GM04504 (cell line): ENCODE measurements at places on chromosomes 7 and 10.

DNA sequence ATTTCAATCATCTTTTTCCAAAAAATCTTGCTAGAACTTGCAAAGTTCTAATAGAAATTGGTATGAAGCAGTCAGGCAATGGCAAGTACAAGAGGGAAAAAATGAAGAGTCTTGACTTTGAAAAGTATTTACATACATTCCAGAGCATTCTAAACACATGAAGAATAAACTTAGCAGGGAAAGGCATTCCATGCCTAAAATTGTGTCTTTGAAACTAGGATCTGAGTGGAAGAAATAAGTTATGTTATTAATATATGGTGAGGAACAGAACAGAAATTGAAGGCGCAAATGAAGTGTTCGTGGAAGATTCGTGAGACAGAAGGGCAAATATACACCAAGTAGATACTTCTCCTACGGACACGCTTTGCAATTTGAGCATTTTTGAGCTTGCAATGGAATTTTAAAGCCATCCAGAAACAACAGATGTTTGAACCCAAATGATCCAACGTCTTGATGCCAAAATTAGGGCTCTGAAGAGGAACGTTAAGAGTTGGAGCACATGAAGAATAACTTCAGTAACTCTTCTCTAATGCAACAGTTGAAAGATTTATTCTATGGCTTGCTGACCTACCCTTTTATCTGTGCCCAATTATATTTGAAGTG is 40.6 kb upstream of the SEPTIN7 start:
- DNase-seq, result no peak

- no peak for DNase-seq
These were observed 268.5 kb downstream of the DNAJB9 start for GRCh38 chr7:108838198-108838597.

GRCh38 chr7:131547589-131547988 is 8.8 kb downstream of the PODXL start:
- DNase-seq, result no peak

DNA sequence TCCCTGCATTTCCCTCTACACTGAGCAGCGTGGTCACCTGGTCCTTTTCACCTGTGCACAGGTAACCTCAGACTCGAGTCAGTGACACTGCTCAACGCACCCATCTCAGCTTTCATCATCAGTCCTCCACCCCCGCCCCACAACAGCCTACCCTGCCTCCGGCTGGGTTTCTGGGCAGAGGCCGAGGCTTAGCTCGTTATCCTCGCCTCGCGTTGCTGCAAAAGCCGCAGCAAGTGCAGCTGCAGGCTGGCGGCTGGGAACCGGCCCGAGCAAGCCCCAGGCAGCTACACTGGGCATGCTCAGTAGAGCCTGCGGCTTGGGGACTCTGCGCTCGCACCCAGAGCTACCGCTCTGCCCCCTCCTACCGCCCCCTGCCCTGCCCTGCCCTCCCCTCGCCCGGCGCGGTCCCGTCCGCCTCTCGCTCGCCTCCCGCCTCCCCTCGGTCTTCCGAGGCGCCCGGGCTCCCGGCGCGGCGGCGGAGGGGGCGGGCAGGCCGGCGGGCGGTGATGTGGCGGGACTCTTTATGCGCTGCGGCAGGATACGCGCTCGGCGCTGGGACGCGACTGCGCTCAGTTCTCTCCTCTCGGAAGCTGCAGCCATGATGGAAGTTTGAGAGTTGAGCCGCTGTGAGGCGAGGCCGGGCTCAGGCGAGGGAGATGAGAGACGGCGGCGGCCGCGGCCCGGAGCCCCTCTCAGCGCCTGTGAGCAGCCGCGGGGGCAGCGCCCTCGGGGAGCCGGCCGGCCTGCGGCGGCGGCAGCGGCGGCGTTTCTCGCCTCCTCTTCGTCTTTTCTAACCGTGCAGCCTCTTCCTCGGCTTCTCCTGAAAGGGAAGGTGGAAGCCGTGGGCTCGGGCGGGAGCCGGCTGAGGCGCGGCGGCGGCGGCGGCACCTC is at the start of the genes KLLN and PTEN:
KLLN (minus strand) TSS at position 481 of the 891 bp plus-strand sequence. CDS start 1,046 bp downstream, outside the sequence.
PTEN (plus strand) TSS at position 573 of the 891 bp plus-strand sequence. CDS start 845 bp downstream, outside the sequence.
- DNase-seq, result peak; percentile 79

DNA sequence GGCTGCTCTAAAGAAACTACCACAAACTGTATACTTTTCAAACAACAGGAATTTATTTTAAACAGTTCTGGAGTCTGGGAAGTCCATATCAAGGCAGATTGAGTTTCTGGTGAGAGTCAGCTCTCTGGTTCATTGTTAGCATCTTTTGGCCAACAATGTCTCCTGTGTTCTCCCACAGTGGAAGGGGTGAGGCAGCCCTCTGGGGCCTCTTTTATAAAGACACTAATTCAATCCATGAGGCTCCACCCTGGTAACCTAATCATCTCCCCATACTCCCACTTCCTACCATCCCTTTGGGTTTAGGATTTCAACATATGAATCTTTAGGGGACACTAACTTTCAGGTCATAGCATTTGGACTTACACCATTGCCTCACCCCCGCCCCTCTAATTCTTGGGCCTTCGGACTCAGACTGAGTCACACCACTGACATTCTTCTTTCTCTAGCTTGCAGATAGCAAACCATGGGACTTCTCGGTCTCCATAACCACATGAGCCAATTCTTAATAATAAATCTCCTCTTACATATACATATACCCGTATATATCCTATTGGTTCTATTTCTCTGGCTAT is 64.3 kb upstream of the ANTXRL start:
- DNase-seq, result no peak

DNA sequence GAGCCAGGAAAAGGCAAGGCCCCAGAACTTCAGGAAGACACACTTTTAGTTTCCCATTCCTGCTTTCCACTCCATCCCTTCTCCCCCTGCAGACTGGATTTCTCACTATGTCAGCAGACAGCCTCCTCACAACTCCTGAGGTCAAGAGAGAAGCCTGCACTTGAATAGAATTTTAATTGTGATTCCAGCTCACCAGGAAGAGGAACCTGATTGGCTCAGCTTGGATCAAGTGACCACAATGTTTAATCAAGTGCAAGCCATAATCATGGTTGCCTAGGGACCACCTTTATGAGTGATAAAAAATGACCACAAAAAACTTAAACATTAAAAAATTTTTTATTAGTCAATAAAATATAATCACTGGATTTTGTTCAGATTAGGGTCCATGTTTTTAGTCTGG is 244.7 kb upstream of the RHOBTB1 start:
- no peak for DNase-seq

DNA sequence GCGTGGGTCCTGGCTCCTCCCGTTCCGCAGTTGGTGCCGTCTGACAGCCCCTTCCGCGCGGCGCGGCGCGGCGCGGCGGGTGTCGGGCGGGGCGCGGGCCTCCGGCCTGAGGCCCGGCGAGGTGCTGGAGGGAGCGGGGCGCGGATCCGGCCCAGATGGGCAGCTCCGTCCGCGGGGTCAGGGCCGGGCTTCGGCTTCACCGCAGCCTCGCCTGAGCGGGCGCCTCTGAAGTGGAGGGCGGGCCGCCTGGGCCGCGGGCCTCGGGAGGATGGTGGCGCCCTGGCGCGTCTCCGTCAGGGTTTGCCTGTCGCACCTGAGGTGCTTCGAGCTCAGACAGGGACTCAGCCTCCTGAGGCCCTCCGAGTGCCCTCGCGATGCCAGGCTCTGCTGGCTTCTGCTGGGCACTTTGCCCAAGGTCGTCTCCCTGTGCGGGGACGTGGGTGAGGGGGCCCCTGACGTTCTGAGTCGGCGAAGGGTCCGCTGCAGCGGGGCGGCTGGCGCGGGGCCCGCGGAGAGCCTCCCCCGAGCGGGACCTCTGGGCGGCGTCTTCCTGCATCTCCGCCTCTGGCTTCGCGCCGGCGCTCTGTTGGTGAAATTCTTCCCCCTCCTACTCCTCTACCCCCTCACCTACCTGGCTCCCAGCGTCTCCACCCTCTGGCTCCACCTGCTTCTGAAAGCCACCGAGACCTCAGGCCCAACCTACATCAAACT is 473 bp downstream of the ADCK2 start:
- no peak for DNase-seq

DNA sequence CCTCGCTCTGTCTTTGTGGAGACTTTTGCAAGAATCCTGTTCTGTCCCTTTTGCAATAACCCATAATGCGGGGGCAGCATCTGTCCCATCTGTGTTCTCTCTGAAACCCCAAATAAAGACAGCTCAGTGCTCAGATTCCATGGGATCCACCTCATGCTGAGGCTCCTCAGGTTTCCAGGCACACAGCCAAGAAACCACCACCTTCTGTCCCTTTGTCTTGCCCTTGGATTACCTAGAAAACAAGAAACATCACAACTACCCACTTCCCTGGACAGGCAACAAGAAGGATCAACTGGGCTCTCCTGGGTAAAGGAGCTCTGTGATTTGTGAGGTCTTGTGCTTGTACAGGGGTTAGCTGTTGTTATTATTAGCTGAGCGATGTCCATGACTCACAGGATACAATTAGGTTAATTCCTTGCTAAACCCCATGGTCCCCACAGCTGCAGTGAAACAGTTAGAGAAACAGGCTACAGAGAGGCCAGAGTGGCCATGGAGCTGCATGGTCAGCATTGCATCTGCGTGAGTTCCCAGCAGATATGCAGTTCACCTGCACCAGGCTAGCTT is 50.2 kb downstream of the CXCL12 start:
- peak; percentile 24 for DNase-seq

DNA sequence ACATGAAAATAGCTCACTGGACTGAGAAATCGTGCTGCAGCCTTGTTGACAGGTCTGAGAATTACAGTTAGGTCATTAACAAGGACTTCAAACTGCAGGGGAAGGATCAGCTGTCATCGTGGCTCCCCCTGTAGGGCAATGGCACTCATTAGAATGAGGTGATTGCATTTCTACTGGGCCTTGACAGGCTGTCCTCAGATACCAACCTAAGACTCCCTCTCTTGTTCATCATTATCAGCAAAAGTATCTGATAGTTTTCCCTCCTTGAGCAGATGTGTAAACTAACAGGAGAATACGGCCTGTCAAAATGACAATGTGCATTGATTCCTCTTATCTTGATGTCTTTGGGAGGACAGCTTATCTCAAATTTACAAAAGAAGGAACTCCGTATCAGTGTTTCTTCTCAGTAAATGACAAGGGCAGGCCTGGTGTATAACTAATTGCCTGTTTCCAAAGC is 648.5 kb upstream of the LRRN3 start:
- no peak for DNase-seq

GRCh38 chr10:20473023-20473760 is 423.9 kb downstream of the NEBL start:
- DNase-seq, result no peak

DNA sequence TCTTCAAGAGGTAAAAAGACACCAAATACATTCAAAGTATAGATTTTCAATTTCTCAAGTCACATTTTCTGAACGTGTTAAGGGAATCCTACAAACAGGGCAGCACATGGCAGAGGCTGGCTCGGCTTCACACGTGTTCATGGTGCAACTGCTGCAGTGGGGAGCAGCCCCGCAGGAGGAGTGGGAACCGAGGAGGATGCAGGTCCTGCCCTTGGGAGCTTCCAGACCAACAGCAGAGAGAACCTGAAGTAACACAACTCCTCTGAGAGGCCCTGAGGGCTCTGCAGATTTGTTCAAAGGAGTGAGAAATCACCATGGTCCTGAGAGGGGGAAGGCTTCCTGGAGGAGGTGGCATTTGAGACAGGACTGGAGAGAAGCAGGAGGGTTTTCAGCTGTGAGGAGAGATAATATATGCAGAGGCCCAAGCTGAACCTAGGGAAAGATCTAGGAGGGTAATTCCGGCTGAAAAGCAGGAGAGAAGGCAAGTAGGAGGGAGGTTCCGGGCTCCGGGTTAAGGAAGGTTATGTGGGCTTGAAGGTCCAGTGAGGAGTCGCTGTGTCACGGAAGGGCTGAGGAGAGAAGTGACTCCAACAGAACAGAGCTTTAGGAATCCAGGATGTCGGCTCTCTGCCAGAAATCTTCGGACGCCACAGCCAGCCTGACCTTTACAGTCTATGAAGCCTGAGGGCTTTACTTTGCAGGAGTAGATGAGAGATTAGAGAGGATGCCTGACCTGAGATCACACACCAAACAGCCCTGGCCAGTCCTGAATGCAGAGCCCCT is 77.5 kb downstream of the GPR26 start:
- peak; percentile 17 for DNase-seq

- peak; percentile 78 for DNase-seq
These were observed 51.6 kb downstream of the CYCS start for GRCh38 chr7:25073451-25073850.

- DNase-seq, result no peak
These were observed 30.6 kb downstream of the WDR37 start for GRCh38 chr10:1086787-1087186.

GRCh38 chr10:36738738-36739431 is 386.5 kb upstream of the ANKRD30A start:
- no peak for DNase-seq

DNA sequence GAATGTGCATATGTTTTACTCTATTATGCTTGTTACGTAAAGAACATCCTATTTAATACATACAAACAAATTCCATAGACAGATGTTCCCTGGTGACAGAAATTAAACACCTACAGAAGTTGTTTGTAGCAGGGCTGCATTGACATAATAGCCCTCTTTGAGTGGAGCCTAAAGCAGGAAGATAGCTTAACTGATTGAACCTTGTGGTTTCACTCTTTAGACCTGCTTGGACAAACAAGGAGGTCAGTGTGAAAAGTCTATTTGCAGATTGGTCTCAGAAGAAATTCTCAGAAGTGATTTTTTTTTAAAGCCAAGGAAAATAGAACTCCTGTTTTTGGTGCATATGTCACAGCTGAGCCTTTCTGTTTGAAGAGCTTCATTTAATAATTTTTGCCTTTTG is 121.3 kb downstream of the PPP1R9A start:
- no peak for DNase-seq

DNA sequence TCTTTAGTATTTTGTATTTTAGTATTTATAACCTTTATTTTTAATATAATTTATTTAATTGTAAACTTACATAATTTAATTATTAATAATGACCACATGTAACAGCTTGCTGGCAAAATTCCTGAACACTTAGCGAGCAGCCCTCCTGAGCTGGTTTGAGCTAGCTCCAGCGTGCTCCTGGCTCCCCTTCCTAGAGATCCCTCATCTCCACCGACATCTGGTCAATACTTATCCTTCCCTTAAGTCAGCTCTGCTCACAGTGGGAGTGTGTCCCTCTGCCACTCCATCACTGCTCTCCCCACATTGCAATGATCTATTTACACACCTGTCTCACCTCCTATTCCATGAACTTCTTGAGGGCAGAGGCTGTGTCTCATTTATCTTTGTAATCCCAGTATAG is 20.6 kb upstream of the TBXAS1 start:
- DNase-seq, result no peak

- no peak for DNase-seq
These were observed 757.1 kb downstream of the INHBA start for GRCh38 chr7:40945788-40946187.

GRCh38 chr10:44949127-44949802 is 10.3 kb upstream of the RASSF4 start:
- no peak for DNase-seq

- DNase-seq, result no peak
These were observed 259.6 kb downstream of the RPS24 start for GRCh38 chr10:78292982-78293865.
